ENCODE measurements at places on chromosomes 12 and 14.
A peak's percentile ranks its signal among the peaks of the same experiment; 100 is the strongest.

GRCh38 chr12:110102255-110102654, 21.9 kb upstream of the IFT81 start:
- no peak for DNase-seq

DNA sequence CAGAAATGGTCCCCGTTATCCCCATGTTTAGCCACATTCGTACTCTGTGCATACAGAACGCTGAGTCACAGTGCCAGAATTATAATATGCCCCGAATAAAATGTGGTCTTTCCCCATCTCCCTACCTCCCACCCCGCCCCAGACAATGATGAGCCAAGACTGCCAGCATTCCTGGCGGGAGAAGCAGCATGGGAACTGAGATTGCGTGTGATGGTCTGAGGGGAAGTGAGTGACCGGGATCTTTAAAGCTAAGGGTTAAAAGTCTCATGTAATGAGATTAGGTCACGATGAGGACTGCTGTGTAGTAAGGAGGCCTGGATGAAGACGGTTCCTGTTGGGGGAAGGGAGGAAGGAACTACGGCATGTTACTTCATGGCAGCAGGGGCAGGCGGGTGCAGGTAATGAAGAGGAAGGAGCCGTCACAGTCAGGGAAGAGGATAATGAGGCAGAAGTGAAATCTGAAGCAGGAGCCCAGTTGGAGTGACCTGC, 243.3 kb upstream of the FKBP4 start:
- DNase-seq: no peak

DNA sequence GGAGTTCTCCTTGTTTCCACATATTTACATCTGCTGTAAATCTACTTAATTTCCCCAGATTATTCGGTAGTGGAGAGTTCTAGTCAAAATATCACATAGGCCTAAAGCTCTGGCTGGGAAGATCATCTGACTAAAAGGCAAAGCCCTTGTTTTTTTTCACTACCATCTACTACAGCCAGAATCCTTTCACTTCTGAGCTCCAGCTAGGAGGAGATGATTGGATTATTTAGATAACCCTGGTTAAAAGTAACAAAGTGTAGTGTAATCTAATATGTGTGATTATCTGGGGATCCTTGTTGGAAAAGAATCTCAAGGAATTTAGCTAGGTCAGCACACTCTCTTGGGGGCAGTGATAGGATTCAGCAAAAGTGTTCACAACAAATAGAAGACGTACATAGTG, 125.4 kb downstream of the DYRK2 start:
- DNase-seq: no peak

GRCh38 chr12:5333096-5333495, 98.8 kb upstream of the NTF3 start:
- no peak for DNase-seq

DNA sequence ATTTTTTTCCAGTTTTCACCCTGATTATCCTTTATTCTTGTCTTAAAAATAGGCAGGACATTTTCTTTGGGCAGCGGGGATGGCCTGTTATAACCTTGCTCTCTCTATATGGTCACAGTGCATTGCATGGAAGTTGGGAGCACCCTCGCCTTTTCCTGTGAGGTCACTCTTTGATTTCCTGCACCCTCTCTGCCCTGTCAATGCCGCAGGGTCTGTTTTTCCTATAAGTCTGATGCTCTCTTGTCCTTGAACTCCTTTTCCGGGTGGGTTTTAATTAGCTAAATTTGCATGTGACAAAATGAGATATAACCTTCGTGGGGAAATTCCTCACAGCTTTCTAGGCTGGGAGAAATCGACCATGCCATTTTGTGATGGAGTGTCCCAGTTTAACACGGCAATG, 194.3 kb downstream of the CACNA1C start:
- DNase-seq: no peak

GRCh38 chr12:1204581-1205121, 213.6 kb downstream of the ERC1 start:
- DNase-seq: no peak

GRCh38 chr12:70485704-70486103, 119.6 kb downstream of the KCNMB4 start:
- no peak for DNase-seq

GRCh38 chr14:40252817-40253447, 820.7 kb upstream of the FBXO33 start:
- DNase-seq: no peak

- no peak for DNase-seq
Observed at GRCh38 chr12:122129131-122129530, 44.9 kb downstream of the IL31 start.

- no peak for DNase-seq
Observed at GRCh38 chr12:117900561-117900960, 68.2 kb downstream of the KSR2 start.

GRCh38 chr12:65670775-65671174, 153.5 kb upstream of the HMGA2 start:
- DNase-seq: no peak

GRCh38 chr14:31880935-31881334, 196.2 kb upstream of the ARHGAP5 start:
- no peak for DNase-seq

DNA sequence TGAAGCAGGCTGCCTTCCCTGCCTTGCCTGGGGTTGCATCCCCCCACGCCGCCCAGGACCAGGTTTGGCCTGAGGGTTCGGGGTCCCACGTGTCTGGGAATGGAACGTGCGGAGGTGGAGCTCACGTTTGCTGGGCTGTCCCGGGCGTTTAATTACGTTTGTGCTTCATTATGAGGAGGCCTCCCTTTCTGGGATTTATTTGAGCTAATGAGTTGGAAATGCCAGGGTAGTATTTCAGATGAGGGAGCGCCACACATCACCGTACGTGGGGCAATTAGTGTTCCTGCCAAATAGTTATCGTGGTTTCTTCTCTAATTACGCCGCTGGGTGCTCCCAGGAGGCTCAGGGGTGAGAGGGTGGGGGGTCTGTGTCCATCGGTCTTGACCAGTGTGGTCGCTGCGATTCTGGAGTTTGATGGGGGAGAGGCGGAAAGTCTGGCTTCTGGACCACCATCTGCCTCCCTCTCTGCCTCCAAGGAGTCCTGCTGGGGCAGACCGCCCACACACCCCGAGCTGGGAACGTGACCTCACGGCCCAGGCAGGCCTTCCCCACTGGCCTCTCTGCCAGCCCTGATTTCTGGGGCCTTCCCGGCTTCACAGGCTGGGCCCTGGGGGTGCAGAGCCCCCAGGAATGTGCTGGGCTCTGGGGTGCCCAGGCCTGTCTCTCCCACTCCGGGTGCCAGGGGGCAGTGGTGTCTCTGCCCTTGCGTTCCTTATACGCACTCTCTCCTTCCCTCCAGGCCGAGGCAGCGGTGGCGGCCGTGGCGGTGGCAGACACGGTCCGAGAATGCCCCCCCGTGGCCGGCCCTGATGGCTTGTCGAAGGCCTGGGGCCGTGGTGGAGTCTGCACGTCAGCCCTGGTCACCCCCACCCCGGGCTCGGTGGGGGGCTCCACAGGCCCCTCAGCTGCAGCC, 18.9 kb downstream of the KIF26A start:
- no peak for DNase-seq

GRCh38 chr14:103879570-103880347, 32.4 kb upstream of the PPP1R13B start:
- no peak for DNase-seq

GRCh38 chr12:105523164-105524057, 192.9 kb downstream of the C12orf75 start:
- no peak for DNase-seq

DNA sequence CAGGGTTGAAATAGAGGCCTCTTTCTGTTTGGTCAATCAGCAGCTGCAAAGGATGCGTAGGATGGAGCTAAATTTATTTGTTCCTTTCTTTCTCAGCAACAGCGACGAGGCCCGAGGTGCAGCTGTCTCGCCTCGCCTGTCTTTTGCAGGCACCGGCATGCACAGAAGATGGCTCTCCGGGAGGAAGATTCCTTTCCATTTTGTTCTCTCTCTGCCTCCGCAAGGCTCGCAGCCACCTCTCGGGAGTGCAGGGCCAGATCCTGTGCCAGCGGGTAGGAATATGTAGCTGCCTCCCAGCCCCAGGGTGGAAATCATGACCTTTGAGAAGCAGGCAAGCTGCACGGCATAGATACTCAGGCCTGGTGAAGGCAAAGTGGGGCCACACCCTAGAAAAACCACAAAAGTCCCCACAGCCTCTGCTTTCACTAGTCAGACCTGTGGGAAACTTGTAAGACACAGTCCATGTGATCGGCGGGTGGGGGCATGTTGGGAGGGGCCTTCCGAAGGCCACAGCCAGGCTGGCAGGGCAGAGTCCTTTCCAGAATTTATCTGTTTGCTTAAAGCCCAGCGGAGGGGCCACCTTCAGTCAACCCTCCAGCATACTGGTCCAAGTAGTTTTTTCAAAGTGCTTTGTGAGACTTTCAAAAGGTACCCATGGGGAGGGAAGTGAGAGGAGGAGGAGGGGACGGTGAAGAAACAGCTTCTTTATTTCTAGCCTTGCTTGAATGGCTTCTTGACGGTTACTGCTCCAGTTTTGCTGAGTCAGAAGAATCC, at the start of gene MAP1LC3B2:
Gene MAP1LC3B2, plus strand, starts transcription at position 220 of the 774 bp plus-strand sequence. CDS start 16,562 bp downstream, outside the sequence.
- DNase-seq: peak; percentile 46

GRCh38 chr14:46651526-46652144, at the start of gene RPL10L:
RPL10L (minus strand) TSS chr14:46651781; CDS start chr14:46651736, 45 bp downstream.
- DNase-seq: no peak

GRCh38 chr12:53338916-53339315, 2.8 kb upstream of the SP7 start:
- DNase-seq: no peak

DNA sequence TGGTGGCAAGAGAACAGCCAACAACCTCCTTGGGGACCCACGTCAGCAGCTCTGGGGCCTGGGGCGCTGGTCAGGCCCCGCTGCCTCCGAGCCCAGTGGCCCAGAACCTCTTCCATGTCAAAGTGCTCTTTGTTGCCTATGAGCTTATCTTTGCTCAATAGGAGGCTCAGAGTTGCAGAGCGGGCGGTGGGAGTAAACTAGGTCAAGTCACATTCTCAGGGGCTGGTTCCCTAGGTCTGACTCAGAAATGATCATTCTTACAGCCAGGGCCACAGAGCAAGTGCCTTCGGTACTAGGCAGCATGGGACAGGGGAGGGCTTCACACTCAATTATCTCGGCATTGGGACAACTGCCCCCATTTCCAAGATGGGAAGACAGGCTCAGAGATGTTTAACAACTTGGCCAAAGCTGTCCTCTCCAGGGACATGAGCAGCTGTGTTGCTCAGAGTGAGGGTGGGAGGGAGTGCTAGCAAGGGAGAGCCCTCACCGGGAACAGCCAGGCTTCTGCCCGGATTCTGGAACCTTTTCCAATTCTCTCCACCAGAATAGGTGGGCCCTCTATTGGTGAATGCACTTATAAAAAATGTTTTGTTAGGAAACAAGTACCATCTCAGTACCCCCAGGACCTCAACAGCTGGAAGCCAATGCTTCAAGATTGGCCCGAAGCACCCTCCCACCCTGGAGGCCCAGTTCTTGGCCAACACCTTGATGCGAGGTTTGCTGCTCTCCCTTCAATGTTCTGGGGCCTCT, 11.9 kb downstream of the SLC25A29 start:
- DNase-seq: no peak

- no peak for DNase-seq
Observed at GRCh38 chr12:65535946-65536345, 257.5 kb downstream of the MSRB3 start.

- peak; percentile 28 for DNase-seq
Observed at GRCh38 chr14:93219103-93219726, 12.2 kb downstream of the UBR7 start.

- DNase-seq: no peak
Observed at GRCh38 chr14:48771717-48772116, 814.5 kb downstream of the RPS29 start.

GRCh38 chr12:40054555-40055227, 51.2 kb downstream of the SLC2A13 start:
- no peak for DNase-seq

DNA sequence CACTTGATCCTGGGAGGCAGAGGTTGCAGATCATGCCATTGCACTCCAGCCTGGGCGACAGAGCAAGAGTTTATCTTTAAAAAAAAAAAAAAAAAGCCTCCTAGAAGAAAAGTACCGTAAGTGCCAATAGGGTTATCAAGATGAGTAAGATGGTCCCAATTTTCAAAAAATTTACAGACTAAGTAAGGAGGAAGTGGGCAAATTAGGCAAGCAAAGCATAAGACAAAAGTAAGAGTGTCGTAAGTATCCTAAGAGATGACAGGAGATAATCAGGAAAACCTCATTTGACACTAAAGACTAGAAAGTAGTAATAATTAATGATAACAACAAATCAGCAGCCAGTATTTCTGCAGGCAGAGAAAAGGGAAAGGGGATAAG, 12.2 kb downstream of the PYM1 start:
- no peak for DNase-seq

DNA sequence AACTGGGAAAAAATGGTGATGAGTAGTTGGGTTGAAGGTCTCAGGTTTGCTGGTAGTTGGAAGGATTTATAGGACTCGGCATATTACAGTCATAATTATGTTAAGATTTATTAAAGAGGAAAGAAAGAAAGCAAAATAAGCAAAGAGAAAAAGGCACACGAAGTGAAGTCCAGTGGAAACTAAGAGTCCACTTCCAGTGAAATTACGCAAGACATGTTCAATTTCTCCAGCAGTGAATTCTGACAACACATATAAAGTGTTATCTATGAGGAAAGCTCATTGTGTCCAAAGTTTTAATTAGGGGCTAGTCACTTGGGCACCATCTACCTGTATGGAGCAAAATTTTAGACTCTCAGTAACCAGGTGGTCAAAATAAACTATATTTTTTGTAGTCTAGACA, 143.3 kb downstream of the CEP128 start:
- no peak for DNase-seq

- no peak for DNase-seq
Observed at GRCh38 chr12:98418357-98419075, 96.9 kb upstream of the TMPO start.

DNA sequence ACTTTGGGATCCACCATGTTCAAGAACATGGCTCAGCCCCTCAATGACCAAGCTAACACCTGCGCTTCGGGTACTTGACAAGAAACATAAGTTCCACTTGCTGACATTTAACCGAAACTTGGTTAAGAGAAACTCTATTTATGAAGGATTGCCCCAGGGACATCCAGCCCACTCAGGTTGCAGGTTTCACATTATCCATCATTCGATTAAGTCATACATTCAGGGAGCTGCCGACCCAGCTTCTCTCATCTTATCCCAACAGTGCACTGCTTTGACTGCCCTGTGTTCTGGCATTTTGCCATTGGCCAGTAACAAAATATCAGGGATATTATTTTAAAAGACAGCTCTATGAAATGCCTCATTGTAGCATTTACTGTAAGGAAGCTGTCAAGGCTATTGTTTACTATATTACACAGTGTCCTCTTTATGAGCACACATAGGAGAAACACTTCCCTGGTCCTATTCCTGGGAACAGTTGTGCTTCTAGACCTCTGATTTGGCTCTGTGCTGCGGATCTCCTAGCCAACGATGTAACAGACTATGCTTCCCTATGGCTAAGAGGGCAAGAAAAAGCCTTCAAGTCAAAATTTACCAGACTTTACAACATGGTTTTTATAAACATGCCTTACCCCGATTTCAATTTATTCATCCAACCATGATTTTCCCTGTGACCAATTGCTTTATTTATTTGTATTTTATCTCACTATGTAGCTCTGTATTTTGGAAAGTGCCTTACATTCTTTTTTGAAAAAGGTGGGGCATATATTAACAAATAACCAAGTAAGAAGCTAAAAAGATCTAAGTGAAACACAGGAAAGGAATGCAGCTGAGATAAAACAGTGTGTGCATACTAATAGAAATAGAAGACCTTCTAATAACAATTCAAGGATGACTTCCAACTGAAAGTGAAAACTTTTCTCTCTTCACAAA, 109.3 kb downstream of the ITPR2 start:
- DNase-seq: no peak

- no peak for DNase-seq
Observed at GRCh38 chr14:53696217-53696965, 260.2 kb downstream of the BMP4 start.

- no peak for DNase-seq
Observed at GRCh38 chr14:99772371-99773283, 20.6 kb upstream of the EML1 start.

GRCh38 chr14:88695870-88696269, 96.9 kb downstream of the EML5 start:
- DNase-seq: no peak

All from stimulated activated CD8-positive, alpha-beta memory T cell treated with anti-CD3 and anti-CD28 coated beads, Interleukin-2, amount 100 ng/mL, for 1 hour (primary cell).